Activated CD4-positive, CD25-positive, alpha-beta regulatory T cell treated with anti-CD3 and anti-CD28 coated beads, Interleukin-2, amount 50 U/mL, for 24 hours (primary cell): ENCODE measurements at places on chromosomes 12 and 14.

GRCh38 chr12:12379831-12380730 lies 23.2 kb downstream of the BORCS5 start:
- peak; percentile 69 for ATAC-seq

- no peak for ATAC-seq
Measured at GRCh38 chr14:93686268-93686667, 102.0 kb downstream of the PRIMA1 start.

GRCh38 chr12:68374307-68374982 lies 42.3 kb upstream of the MDM1 start:
- peak; percentile 95 for ATAC-seq

DNA sequence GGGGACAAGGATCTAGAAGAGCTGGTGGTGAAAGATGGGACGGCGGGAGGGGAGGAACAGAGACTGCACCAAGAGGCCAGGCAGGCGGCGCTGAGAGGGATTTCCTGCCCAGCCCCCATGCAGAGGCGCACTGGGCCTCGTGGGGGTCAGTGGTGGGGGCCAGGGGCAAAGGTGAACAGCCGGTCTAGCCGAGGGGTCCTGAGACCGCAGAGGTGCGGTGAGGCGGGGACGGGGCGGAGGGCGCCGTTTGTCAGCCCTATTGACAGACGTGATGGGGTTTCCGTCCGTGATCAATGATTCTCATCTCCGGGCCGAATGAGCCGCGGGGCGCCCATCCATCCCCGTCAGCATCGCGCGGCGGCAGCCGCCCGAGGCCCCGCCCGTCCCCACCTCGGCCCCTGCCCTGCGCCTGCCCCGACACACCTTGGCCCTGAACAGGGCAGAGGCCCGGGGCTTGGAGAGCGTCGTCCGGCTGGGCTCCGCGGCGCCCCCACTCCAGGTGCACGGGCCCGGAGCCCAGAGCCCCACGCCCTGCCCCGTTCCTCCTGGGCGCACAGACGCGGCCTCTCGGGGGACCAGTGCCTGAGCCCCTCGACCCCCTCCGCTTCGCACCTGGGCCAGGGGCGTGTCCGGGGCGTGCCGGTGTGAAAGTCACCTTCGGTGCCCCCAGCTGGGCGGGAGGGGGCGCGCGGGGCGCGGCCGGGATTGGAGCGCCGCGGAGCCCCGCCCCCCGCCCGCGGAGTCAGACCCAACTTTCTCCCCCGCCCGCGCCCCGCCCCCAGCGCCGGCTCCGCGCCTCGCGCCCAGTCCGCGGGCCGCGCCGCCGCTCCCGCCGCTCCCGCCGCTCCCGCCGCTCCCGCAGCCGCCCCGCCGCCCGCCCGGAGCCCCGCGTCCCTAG lies at the start of gene NXPH4:
NXPH4 (plus strand) TSS at position 781 of the 898 bp plus-strand sequence. CDS start 176 bp downstream, outside the sequence.
- ATAC-seq: peak; percentile 10

DNA sequence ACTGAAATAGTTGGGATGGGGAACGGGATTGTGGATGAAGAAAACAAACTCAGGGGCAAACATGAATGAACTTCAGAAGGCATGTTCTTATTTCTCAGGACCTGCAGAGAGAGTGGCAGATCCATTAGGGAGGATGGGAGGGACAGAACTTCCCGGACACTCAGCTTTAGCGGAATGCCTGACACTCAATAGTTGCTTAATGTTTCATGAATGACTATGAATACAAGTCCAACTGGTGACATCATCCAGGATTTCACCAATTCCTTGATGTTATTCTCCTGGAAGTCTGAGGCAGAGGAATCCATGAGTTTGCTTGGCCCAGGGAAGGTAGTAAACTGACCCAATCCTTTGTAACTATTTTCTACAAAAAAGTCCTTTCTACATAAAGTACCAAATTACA lies 37.8 kb upstream of the LRRC10 start:
- no peak for ATAC-seq

- no peak for ATAC-seq
Measured at GRCh38 chr12:6405963-6406362, 22.0 kb downstream of the LTBR start.

GRCh38 chr14:105160776-105161175 lies 7.8 kb downstream of the JAG2 start:
- no peak for ATAC-seq

DNA sequence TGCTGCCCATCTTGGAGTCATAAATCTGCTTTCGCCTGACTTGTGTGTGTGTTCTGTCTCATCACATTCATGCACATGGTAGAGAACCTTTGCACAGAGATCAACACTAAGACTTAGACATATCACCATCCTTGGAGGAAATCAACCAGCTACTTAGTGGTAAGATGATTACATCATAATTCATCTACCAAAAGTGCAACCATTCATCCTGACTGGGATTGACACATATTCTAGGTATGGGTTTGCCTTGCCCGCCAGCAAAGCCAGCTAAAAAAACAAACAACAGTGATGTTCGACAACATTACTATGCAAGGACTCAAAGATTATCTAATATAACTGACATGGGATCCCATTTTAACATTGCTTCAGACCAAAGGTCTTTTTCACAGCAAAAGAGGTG lies 228.7 kb downstream of the NUAK1 start:
- ATAC-seq: no peak

- ATAC-seq: peak; percentile 14
Measured at GRCh38 chr12:121795034-121795968, 1.8 kb upstream of the RHOF start.

DNA sequence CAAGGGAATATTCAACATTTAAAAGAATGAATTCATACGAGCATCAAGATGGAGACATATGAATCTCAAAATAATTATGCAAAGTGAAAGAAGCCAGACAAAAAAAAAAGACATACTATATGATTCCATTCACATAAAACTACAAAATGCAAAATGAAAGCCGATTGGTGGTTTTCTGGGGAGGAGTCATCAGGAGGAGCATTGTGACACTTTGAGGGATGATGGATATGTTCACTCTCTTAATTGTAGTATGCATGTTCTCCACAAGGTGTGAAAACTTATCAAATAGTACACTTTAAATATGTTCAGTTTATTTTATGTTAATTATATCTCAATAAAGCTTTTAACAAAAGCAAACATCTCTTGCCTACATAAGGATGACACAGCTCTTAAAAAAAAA lies 13.5 kb downstream of the OLR1 start:
- no peak for ATAC-seq

GRCh38 chr12:6853626-6854025 lies 1.7 kb downstream of the USP5 start:
- no peak for ATAC-seq

GRCh38 chr12:40000884-40001283 lies 105.0 kb downstream of the SLC2A13 start:
- no peak for ATAC-seq

DNA sequence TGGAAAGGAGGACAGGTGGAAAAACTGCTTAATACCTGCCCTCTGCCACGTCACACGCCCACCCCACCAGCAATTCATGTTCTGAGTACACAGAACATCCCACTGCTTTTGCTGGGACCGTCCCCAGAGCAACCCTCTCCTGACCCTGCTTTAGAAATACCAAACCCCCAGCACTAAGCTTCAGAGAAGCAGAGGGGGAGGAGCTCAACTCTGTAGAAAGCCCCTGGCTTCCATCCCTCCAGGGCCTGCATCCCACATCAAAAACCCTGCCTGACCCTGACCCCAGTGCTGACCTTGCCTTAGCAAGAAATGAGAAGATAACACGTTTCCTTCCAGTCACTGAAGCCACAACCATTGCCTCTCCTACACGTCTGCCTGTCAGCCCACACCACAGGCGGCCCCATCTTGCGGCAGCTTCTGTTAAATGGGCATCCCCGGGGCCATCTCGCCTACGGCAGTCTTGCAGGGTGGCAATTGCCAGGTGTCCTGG lies 19.7 kb downstream of the VDR start:
- peak; percentile 88 for ATAC-seq

DNA sequence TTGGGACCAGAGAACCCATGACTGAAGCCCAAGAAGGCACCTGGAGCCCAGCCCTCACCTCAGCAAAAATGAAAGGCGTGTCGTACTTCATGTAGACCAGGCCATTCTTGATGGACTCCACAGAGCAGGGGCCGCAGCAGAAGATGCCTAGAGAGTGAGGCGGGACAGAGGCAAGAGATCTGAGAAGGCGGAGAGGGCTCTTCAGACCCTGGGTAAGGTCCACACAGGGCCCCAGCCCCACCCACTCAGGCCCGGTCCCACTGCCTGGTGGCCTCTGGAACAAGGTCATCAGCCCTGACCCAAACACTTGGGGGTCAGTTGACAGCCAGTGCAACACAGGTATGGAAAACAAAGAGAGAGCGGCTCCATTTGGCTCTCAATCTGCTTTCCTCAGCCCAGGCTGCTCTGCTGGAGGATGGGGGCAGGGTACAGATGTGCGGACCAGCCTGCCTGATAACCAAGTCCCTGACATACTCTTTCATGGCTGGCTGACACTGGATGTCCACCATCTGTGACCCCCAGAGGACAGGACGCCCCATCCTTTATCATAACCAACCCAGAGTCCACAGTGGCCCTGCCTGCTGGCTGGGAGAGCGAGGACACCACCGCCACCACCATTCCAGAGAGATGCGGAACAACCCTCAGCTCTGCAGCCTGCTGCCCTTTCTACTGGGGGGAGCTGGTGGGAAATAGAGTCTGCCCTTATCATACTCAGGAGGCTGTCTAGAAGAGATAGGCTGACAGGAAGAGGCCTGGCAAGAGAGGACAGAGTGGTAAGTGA lies 6.9 kb downstream of the TGM1 start:
- no peak for ATAC-seq

DNA sequence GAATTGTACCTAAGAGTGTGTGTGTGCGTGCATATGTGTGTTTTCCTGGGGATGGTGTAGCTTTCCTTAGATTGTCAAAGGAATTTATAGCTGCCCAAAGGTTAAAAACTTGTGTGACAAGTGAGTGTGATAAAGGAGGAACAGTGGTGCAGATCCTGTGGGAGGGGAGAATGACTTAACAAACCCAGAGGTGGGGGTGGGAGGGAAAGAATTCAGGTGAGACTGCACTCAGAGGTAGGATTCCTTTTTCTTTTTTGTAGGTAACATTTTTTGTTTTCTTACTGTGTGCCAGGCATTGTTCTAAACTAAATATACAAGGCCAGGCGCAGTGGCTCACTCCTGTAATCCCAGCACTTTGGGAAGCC lies 45.3 kb upstream of the SINHCAF start:
- ATAC-seq: no peak

GRCh38 chr14:86166541-86166940 lies 636.6 kb downstream of the FLRT2 start:
- no peak for ATAC-seq
